RKO (cell line): ENCODE measurements at places on chromosomes 5 and 9.

- DNase-seq = no peak
Observed at GRCh38 chr9:119179701-119180100, 189.5 kb downstream of the BRINP1 start.

DNA sequence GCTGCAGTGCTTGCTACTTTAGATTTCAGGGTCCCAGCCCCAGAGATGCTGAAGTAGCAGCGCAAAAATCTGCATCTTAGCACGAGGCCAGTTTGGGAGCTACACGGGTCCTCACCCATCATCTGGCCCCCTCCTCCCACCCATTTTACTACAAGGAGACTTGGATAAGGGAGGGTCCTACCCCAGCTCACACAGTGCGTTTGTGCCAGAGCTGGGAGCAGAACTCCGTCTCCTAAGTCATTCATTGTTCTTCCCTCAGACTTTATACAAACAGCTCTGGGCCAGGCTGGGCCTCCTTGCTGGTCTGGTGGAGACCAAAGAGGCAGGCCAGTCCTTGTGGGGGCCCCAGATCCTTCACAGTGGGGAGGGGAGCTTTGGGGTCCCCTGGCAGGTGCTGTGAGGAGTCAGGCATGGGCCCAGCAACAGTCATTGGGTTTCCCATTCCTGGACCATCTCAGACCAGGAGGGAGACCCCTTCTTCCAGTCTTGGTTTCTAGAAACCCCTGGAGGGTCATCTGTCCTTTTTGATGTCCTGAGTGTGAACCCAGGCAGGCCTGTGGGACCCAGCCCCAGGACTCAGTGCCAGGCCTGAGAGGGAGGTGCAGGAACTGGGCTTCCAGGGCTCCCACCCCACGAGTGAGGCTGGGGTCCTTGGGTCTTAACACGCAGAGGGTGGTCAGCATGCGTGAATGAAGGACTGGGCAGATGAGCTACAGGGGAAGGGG lies 2.3 kb upstream of the IL17B start:
- no peak for DNase-seq

DNA sequence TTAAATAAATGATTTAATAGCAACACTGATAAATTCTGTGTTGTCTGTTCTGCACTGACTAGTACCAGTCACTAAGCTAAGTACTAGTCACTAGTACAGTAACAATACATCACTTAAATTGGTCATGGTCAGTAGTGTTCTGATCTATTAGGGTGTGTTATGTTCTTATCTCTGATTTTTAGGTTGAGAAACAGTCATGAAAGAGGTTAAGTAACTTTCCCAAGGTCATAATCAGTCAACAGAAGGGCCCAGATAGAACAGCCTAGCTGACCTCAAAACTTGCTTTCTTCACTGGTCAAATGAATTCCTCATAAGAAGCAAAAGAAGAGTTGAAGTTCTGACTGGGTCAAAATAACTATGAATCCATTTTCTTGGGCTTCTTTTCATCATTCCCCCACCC lies 1492.7 kb downstream of the MAT2B start:
- DNase-seq = no peak

DNA sequence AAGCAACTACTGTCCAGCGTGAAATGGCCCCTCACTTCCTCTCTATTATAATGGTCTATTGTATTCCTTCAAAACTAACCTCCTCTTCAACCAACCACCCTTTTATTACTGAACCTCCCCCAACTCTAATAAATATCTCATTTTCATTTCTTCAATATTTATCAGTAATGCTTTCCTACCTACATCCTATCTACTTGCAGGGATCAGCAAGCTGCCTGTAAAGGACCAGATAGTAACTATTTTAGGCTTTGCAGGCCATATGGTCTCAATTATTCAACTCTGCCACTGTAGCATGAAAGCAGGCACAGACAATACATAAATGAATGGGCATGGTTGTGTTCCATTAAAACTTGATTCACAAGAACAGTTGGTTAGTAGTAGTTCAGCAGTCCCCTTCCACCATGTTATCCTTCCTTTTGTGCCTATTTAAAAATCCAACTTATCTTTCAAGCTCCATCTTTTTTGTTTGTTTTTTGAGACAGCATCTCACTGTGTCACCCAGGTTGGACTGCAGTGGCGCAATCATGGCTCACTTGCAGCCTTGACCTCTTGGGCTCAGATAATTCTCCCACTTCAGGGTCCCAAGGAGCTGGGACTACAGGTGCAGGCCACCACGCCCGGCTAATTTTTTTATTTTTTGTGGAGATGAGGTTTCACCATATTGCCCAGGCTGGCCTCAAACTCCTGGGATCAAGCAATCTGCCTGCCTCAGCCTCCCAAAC lies 45.8 kb downstream of the PCDHGC5 start:
- no peak for DNase-seq

GRCh38 chr9:78026416-78026815 lies 5.2 kb downstream of the GNAQ start:
- no peak for DNase-seq

- DNase-seq = peak; percentile 88
Observed at GRCh38 chr5:62538017-62538942, 40.3 kb upstream of the LRRC70 start.

- no peak for DNase-seq
Observed at GRCh38 chr9:129021091-129021490, 7.0 kb downstream of the SH3GLB2 start.

- no peak for DNase-seq
Observed at GRCh38 chr5:10456583-10457420, 15.1 kb downstream of the ROPN1L start.

- no peak for DNase-seq
Observed at GRCh38 chr5:111068213-111068612, 3.3 kb upstream of the TSLP start.

GRCh38 chr5:129461711-129462332 lies 1.7 kb downstream of the ADAMTS19 start:
- no peak for DNase-seq

GRCh38 chr9:133726401-133727276 lies 11.5 kb downstream of the SARDH start:
- DNase-seq = peak; percentile 72

- DNase-seq = no peak
Observed at GRCh38 chr9:99605016-99605743, 216.5 kb upstream of the NR4A3 start.

- DNase-seq = no peak
Observed at GRCh38 chr9:4148231-4148561, 151.7 kb downstream of the GLIS3 start.

DNA sequence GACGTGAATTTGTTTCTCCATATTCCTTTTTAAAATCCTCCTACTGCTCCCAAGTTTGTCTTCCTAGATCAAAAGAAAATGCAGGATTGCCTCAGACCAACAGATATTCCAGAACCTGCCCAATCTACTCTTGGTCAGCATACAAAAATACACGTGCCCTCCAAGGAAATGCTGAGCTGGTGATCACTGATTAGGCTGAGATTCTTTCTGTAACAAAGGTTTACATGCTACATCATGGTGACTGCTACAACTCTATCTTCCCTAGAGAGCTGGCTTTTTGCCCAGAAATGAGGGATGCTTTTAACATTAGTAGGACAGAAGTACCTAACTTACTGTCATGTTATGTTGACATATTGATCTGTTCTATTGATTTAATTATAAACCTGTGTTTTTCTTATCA lies 35.5 kb downstream of the OR2Y1 start:
- peak; percentile 12 for DNase-seq

- peak; percentile 26 for DNase-seq
Observed at GRCh38 chr9:77793849-77794248, 145.7 kb upstream of the GNA14 start.

DNA sequence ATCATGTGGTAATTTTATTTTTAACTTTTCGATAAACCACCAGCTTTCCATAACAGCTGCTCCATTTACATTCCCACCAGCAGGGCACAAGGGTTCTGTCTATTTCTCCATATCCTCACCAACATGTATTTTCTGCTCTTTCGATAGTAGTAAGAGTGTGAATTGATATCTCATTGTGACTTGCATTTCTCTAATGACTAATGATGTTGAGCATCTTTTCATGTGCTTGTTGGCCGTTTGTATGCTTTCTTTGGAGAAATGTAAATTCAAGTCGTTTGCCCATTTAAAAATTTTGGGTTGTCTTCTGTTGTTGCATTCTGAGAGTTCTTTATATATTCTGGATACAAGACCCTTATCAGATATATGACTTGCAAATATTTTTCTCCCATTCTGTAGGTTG lies 45.9 kb downstream of the PSD2 start:
- no peak for DNase-seq

GRCh38 chr5:136732751-136733150 lies 367.4 kb upstream of the TRPC7 start:
- DNase-seq = no peak

- no peak for DNase-seq
Observed at GRCh38 chr5:75568202-75568601, 43.1 kb upstream of the ANKDD1B start.

DNA sequence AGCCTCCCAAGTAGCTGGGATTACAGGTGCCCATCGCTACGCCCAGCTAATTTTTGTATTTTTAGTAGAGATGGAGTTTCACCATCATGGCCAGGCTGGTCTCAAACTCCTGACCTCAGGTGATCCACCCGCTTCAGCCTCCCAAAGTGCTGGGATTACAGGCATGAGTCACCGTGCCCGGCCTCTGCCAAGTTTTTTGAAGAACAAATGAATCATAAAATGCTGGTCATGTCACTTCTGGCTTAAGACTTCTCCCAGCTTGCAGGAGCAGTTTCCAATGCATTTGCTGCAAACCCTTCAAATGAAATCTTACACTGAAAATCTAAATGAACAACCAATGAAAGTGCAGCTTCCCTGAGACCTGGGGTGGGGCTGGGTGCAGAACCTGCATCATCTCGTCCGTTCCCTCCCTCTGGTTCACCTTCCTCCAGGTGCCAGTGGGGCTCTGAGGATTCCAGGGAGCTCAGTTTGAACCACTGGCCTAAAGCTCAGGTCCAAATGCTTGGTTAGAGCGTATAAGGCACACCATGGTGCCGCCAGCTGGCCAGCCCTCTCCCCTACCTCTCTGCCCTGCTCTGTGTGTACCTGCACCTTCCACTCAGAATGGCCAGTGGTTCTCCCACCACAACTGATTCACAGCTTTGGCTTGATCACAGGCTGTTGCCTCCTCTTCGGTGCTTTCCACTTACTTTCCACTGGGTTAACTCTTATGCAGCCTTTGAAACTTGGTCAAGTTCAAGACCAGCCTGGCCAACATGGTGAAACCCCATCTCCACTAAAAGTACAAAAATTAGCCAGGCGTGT lies 39.8 kb upstream of the FUBP3 start:
- peak; percentile 90 for DNase-seq

DNA sequence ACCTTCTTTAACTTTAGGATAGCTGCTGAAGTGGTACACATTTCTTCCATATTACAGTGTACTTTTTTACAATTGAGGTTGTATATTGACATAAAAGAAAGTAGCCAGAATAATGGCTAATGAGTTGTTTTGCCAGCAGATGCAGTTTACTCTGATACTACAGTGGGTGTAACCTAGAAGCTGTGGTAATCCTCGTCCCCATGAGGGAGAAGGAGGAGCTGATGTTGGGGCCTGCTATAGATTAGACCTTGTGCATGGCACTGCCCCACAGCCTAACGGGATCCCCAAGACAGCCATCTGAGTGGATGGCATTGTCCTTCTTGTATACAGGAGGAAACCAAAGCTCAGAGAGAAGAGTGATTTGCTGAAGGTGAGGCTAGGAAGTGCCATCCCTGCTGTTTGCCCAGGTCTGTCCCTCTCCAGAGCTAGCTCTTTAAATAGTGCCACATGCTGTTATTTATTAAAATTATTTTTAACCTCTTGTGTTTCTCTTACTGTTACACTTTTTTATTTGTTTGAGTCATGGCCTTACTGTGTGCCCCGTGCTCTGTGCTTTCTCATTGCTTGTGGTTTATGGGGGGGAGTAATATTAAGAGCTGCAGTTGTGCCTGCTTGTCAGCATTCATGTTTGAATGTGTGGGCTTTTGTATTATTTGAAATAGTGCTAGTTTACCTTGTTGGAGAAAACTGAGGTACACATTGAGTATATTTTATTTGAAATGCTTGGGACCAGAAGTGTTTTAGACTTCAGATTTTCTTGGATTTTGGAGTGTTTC lies 65.3 kb downstream of the ICE1 start:
- DNase-seq = no peak

- DNase-seq = no peak
Observed at GRCh38 chr5:116076496-116076895, 8.3 kb upstream of the COMMD10 start.

GRCh38 chr9:98555651-98556465 lies 152.9 kb downstream of the GABBR2 start:
- DNase-seq = no peak

DNA sequence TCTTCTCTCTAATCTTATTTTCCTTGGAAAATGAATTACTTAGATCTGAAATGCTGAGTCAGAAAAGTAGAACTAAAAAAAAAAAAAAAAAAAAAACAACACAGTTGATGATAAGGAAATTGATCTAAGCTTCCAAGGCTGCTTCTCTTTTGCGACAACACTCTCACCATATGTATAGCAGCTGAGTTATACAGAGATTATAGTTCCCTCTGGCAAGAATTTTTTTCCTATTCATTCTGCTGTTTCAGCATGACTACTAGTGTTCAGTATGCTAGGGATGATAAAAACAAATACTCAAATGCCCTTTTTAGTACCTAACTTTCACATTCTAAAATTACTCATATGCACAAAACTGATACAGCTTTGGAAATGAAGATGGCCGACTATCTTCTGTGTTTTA lies 267.3 kb downstream of the MLLT3 start:
- no peak for DNase-seq

- DNase-seq = no peak
Observed at GRCh38 chr5:167020418-167020817, 1271.0 kb upstream of the WWC1 start.

DNA sequence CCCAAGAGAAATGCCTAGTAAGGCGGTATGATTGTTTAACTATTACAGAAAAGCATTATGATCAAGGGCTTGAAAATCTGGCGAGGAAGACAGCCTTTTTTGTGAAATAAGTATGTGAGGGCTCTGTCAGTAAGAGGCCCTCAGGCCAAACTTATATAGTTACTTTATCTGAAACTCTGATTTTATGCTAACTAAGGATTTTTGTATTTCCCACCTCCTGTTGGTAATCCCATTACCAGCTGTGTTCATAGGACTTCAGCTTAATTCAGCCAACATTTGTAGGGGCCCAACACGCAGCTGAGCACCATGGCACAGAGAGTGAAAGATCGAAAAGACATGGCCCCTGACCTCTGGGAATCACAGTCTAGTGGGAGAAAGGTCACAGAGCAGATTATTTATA lies 318.3 kb upstream of the WWC1 start:
- no peak for DNase-seq

DNA sequence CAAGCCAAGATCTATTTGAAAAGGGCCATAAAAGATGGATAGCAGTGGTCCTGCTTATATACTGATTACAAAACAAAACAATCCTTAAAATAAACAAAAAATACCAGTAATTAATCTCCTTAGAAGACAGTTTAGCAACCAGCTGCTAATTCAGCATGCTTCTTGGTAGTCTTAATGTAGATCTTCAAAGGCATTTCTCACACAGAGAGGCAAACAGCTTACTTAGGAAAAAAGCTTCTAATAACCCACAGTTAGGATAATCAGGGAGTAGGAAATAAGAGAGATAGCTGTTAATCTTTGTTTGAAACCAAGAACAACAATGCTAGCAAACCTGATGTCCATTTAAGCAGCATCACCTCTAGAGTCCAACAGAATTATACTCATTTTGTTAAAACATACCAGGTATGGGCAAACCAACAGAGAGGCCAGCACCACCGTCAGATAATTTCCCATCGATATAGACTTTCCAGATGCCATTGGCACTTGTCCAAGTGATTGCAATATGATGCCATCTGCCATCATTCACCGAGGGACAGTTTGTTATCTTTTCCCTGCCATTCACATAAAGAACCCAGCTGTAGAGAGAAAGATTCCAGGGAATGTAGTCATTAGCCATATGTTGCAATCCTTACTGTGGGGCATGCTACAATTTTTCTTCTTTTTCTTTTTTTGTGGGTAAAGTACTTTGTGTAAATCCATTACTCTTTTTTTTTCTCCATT lies 105.6 kb upstream of the TXNDC8 start:
- DNase-seq = no peak
